Mesothelial cell of epicardium (in vitro differentiated cells): ENCODE measurements at places on chromosomes 2 and 18. TPM values are rescaled to one million over a fixed set of nuclear protein-coding genes. Genes with fewer than 3 reads are reported as not detected.

DNA sequence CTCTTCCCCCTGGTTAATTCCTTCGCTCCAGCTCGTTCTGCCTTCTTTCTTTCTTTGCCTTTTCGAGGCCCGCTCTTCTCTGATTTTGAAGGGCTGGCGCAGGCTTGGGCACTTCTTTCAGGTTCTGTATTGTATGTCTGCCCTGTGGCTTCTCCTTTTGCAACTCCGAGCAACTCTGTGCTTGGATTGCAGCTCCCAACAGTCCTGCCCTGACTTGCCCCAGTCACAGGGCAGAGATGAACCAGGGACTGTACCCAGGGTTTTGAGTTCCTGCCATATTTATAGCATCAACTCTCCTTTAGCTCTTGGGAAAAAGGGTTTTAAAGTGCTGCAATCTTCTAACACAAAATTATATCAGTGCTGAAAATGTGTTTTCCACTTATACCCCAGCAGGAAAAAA is 31.1 kb upstream of the CD8A start:
- no peak for DNase-seq

Gene MLPH
- total RNA-seq, result 6.1 to 7.7 TPM (median 7.5 TPM) in 3 replicates

GRCh38 chr18:54607213-54608027 is 16.4 kb downstream of the DYNAP start:
- no peak for DNase-seq

Gene COBLL1
- 98.5 to 110 TPM (median 109 TPM) in 3 replicates for total RNA-seq

DNA sequence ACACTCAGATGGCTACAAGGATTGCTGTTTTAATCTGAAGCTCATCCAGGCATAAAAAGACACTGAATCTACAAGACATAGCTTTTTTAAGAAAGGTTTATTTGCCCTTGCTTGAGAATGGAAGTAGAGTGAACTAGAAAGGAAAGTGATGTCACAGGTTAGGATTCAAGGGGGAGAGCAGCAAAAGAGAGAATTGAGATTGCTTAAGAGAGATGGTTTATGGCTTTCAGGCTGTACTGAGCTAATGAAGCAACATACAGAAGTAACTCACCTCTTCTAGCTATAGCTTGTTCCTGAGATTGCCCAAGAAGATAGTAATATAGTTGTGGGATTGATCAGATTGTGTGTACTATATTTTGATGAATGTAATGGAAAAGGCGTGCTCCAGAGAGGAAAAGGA is 26.1 kb upstream of the ACVR2A start:
- DNase-seq, result no peak

DNA sequence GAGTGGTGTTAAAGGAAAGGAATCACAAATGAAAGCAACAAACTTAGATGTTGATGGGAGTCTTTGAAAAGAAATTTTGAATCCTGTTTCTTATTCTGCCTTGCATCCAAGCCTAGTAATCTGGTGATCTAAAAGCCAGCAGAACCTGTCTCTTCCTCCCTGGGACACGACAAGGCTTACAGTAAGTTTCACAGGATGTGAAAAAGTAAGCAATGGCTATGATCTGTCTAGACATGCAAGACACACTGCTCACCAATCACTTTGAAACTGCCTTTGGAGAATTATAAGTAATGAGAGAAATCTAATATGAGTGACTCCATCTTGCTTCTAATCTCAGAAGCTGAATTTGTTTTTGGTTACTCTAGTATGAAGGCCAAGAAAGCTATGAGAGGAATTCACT is 103.7 kb downstream of the KCNH7 start:
- no peak for DNase-seq

Gene IL36B
- total RNA-seq, result not detected in 3 replicates

DNA sequence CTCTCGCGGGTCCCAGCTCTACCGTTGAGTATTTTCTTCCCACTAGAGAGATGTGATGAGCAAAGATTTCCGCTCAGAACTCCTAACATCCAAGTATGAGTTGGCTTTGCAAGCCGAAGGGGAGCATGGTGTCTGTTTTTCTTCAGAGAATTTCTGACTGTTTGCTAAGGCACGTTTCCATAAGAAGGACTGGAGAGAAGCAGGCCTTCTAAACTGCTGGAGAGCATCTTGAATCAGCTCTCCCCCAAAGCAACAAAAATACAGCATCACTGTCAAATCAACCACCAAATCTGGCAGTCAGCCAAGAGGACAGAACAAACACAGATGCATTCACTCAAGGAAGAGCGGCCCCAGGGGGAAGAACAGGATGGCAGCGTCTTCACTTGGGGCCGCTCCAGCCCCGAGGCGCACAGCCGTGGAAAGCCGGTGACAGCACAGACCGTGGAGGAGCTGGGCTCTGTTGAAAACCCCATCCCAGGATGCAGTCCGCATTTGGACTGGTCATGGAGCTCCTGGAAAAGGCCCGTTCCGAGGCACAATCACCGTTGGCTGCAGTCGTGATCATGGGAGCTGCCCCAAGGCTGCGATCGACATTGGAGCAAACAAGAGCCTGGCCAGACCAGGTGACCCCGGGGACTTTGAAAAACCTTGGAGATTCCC is 101.4 kb downstream of the NFATC1 start:
- DNase-seq, result no peak

DNA sequence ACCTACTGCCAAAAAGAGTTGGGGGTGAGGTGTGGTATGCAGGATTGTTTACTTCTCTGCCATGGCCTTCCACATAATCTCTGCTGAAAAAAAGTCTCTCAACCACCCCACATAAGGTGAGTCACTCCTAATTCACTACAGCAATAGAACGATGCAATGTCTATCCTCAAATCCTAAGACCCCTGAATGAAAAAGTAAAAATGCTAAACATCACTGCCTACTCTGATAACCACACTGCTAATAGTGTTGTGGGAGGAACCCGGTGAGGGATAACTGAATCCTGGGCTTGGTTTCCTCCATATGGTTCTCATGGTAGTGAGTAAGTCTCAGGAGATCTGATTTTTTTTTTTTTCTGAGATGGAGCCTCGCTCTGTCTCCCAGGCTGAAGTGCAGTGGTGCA is 252.5 kb downstream of the PIEZO2 start:
- DNase-seq, result no peak

DNA sequence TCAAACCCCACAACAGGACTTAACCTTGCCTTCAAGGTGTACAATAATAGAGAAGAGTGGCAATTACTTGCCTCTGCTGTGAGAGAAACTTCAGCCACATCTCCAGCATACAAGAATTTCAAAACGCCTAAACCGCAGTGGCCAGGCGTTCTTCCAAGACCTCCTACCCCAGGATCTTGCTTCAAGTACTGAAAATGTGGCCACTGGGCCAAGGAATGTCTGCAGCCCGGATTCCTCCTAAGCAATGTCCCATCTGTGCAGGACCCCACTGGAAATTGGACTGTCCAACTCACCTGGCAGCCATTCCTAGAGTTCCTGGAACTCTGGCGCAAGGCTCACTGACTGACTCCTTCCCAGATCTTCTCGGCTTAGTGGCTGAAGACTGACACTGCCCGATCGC is 2.8 kb upstream of the CYB5A start:
- DNase-seq, result no peak

DNA sequence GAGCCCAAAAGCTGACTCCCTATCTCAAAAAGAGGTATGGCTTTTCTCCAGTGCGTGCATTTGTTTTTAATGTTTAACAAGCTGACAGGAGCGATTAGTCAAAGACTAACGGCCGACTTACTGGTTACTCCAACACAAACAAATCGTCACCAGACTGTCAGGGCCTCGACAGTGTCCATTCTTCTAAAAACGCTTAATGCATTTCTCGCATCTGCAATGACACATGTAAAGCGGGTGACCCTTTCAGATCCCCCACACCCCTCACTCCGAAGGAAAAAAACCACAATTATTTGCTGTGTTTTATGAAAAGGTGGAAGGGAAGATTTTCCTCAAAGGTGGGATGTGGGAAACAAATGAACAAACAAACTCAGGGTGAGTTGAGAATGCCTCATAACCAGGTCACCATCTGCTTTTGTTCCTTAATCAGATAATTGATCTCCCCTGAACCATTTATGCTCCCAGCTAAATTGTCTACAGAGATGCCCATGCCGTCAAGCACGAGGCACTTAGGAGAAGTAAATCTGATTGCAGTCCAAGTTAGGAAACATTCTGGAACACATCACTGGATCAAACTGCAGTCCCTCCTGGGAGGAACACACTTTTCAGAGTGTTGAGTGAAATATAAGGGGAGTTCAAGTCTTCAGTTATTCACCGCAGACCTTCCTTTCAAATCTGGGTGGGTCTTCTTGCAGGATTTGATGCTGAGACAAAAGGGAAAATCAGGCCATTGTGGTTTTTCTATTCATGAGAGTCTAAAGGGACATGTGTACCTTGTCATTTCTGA is 340.8 kb downstream of the CMPK2 start:
- no peak for DNase-seq

DNA sequence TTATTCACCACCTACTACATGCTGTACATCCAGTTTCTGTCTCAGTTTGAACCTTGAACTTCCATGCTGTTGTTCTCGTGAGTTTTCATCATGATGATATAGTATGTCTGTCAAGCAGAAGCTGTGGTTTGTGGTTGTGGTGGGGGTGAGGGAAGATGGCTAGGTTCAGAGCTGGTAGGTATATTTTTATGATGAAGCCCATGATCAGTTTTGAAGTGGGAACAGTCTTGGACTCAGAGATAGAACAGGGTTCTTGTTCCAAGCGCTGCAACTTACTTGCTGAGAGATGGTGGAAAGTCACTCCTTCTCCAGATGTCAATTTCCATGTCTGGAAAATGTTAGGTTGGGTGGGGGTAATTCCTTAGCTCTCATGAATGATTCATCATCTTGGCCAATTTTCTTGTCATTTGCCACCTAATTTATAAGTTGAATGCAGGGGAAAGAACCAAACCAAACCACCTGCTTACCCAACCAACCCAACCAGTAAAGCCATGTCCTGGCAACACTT is 21.6 kb downstream of the PMAIP1 start:
- no peak for DNase-seq

DNA sequence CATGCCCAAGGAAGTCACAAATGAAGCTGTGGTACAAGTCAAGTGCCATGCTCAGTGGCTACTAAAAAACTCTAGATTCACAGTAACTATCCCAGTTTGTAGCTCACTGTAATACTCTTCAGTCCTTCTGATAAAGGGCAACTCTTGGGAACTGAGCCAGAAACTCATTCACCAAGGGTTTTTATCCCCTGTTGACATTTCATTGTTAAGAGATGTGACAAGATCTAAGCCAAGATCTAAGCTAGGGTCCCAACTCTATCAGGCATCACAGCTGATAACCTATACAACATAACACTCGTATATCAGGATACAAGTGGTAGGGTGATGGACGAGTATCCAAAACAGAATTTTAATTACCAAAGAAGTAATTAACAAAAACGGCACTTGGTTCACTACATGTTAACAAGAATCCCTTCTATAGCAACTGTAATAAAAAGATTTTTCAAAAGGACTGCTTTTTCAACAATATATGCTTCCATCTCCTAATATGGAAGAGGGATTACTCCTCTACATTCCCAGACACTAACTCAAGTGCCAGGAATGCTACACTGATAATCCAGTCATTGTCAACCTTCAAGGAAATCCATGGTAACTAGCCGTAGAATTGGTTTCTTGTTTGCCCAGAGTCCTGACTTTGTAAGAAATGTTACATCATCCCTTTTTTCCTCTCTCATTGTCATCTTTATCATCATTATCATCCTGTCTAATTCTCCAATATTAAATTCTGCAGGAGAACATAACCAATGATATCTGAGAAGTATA is 111.7 kb downstream of the CDH2 start:
- DNase-seq, result no peak

DNA sequence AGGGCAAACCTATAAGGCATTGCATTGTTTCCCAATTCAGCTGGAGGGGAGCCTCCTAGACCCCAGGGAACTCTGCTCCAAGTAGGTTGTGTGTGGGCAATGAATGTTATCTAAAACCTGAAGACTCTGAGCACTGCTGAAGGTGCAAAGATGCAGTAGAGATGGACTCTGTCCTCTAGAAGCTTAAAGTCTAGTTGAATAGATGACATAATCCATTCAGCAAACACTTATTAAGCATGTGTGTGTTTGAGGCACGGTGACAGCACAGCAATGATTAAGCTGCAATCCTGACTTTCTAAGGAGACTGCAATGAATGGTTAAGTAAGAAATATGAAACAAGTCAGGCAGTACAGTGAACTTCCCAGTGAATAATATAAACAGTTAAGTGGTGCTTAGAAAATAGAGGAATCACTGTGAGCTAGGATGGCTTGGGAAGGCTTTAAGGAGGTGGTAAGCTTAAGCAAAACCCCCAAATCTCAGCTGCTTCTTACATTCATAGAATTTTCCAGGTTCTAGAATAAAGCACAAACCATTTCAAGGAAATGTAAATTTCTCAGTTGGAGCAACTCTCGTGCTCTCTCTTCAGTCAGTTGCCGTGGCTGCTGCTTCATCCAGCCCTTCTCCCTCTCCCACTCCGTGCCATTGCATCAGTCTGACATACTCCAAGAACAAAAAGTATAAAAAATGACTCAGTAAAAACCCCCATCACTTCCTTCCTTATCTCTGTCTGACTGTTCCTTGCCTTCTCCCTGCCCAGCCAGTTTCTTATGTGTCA is 19.1 kb downstream of the MXD1 start:
- DNase-seq, result no peak

Gene MAP3K2
- total RNA-seq, result 47.6 to 48.1 TPM (median 47.9 TPM) in 3 replicates

- no peak for DNase-seq
Observed at GRCh38 chr2:69863298-69863697, 30.5 kb upstream of the SNRNP27 start.

DNA sequence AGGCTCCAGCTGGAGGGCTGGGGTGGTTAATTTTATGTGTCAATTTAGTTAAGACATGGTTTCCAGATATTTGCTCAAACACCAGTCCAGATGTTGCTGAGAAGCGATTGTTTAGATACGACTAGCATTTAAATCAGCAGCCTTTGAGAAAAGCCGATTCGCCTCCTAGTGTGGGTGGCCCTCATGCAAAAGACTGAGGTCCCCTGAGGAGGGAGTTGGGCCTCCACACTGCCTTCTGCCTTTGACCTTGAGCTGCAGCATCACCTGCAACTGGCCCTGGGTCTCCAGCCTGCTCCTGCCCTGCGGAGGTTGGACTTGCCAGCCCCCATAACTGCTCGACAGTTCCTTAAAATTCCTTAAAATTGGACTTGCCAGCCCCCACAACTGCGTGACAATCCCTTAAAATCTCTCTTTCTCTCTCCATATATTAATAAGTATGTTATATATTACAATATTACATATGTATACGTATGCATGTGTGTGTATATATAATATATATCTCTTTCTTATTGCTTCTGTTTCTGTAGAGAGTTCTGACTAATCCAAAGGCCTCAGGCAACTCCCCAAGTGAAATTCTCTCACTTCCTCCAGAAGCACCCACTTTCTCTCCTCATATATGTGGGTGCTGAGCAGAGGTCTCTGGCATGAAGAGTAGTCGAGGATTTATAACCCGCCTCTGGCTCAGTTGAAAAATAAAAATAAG is 14.4 kb downstream of the FBLN7 start:
- DNase-seq, result no peak

- no peak for DNase-seq
Observed at GRCh38 chr2:169704160-169704708, 10.0 kb downstream of the PHOSPHO2 start.

GRCh38 chr2:229408356-229408755 is 137.3 kb upstream of the PID1 start:
- no peak for DNase-seq

GRCh38 chr2:42336361-42336965 is 24.6 kb downstream of the COX7A2L start:
- DNase-seq, result no peak

GRCh38 chr2:143422681-143423080 is 293.5 kb downstream of the ARHGAP15 start:
- no peak for DNase-seq
